T-helper 22 cell (primary cell): ENCODE measurements at places on chromosomes 7 and 10.

GRCh38 chr7:76069238-76069638 lies 21.3 kb downstream of the MDH2 start:
- no peak for DNase-seq

GRCh38 chr7:133693281-133693680 lies 433.9 kb upstream of the LRGUK start:
- DNase-seq = no peak

DNA sequence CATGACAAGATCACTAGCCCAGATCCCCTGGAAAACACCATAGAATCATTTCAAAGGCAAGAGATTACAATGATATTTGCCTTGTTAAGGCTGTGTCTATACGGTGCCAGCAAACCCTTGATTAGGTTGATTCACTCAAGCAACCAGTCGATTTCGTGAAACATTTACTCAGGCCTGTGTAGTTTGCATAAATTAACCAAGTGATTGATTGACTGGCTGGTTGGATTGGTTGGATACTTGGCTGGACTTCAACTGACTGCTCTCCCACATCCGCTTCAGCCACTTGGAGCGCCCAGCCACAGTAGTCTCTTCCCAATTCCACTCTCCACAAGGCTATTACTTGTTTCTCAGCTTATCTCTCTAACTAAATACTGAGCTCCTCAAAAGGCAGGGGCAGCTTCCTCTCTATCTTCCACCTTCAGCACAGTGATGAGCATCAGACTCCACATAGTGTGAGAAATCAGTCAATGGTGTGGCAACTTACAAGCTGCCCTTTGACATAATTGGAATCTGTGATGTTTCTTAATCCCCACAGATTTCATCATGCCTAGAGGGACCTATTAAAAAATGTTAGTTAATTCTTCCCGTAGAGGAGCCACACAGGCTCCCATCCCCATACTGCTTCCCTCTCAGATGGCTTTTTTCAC lies 217.4 kb downstream of the GRM8 start:
- no peak for DNase-seq

- no peak for DNase-seq
Measured at GRCh38 chr7:148547951-148548350, 42.6 kb upstream of the C7orf33 start.

DNA sequence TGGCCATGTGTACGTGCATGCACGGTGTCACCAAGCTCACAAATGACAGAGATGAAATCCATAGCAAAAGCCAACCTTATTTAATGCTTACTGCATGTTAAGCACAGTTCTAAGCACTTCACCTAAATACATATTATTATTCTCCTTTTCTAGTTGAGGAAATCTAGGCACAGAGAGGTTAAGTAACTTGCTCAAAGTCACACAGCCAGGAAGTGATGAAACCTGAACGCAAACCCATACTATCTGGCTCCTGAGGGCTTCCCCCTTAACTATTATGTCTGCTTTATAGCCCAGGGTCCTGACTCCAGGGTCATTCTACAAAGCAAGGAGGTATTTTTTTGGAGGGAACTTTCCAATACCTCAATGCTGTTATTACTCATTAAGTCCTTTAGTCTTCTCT lies 61.7 kb downstream of the GAD2 start:
- DNase-seq = no peak

DNA sequence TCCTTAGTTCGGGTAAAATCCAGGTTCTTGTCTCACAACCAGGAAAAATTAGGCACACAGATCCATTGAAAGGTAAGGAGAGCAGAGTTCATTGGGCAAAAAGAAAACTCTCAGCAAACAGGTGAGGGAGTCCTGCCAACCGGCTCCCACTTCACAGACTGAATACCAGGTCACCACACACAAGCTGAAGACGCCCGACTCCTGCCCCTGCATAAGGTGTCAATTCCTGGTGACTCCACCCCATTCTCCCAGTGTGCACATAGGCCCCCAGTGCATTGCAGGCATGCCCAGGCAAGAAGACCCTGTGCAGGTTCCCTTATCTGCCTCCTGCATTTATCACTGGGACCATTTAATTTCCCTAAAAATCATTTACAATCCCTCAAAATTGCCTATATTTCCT lies 354.6 kb downstream of the LRRTM3 start:
- DNase-seq = no peak

- DNase-seq = no peak
Measured at GRCh38 chr7:97372882-97373281, 255.4 kb downstream of the SDHAF3 start.

GRCh38 chr10:94989192-94989591 lies 50.7 kb downstream of the CYP2C9 start:
- DNase-seq = no peak

DNA sequence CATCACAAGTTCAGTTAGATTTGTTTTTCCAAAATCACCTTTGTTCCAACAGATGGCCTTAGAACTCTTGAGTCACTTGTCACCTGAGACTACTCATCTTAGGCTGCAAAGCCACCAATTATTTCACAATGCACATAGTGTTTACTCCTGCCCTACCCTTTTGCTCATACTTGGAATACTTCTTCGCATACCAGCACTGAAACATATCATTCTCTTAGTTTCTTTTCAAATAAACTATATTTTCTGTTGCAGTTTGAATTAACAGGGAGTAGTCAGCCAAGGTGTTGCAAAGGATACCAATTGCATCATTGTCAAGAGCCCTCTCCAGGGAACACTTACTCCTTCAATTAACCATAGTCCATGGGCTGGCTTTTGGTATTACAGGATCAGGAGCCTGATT lies 71.0 kb downstream of the CASD1 start:
- DNase-seq = no peak

- DNase-seq = no peak
Measured at GRCh38 chr10:126423732-126424491, 35.6 kb upstream of the ADAM12 start.

- DNase-seq = no peak
Measured at GRCh38 chr10:8063935-8064334, 9.4 kb downstream of the GATA3 start.

- no peak for DNase-seq
Measured at GRCh38 chr10:112811741-112812551, 138.1 kb upstream of the TCF7L2 start.

DNA sequence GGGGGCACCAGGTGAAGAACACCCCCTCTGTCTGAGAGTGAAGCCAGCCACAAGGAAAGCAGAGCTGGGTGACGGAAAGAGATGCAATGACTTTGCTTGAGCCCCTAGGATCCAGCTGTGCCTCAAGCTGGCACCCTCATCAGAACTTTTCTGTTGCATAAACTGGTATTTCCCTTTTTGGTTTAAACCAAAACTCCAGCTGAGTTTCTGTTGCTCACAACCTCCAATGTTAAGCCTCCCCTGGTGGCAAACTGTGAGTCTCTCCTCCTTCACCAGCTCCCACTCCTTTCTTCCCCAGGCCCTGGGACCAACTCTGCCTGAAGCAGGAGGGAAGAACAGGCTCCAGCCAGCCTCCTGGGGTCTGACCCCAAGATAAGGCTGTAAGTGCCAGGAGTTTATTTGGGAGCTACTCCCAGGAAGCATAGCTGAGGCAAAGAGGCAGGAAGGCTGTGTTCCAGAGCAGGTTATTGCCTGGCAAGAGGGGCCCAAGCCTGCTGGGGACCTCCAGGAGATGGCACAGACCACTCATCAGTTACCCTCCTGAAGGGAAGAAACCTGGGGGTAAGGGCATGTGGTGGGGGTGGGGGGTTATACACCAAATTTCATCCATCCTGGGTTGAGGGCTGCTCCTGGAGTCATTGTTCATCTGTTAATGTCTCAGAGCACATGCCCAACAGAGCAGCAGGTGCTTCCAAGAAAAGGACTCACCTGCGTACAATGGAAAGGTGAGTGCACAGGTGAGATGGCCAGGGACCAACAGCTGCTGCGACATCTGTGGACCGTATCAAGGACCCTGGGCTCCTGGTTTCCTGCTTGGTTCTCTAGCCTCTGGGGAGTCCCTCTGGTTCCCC lies 73.3 kb upstream of the NANOS1 start:
- DNase-seq = no peak

DNA sequence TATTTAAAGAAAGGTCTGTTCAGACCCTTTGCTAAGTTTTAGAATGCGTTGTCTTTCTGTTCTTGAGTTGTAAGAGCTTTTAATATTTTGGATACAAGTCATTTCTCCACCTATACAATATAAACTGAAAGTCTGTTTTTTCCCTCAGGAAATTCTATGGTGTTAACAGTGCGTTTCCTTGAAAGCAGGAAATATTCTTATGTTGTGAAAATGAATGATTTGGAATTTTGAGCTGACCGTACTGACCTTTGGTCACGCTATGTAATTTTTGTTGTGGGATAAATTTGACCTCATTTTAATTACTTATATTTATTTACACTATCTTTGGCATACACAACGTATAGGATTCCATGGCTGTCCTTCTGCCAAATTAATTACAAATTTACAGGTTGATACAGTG lies 43.5 kb downstream of the PUS7 start:
- DNase-seq = no peak

DNA sequence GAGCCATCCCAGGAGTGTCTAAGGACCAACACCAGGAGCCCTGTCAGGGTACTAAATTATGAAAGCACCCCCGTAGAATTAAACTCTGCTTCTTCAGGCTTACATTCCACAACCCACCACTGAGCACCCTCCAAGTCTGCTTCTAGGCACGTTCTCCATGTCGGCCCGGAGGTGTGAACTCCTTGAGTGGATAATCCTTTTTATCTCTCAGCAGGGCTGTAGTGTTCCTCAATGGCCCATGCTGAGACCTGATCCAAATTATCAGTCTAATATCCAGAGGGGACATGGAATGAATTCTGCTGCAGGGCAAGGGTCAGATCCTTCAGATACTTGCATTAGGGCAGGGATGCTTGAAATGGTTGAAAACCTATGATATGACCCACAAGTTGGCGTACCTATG lies 55.9 kb upstream of the TARP start:
- no peak for DNase-seq

DNA sequence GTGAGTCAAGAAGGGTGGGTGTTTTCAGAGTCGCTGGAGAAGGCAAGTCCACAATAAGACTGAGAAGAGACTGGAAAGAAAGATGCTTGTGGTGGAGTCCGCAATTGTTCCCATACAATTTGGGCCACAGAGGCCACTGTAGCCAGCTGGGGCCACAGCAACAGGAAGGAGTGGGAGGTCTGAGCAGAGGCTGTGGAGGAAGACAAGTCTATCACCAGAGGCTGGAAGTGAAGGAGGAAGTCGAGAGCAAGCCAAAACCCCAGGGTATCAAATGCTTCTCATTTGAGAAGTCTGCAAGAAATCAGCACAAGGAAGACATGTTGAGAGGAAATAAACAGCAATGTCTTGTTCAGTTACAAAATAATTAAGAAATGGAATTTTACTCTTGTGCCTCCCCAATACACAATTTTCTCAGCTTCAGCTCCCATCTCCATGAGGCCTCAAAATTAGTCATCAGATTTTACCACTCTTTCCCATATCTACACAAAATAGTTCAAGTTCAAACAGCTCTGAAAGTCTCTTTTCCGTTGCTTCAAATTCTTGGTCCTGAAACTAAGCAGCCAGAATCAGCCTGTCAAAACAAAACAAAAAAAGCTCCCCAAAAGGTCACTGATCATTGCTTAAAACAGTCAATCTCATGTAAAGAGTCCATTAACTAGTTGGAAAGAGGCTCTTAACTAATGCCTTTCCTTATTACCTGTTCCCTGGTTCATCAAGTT lies 31.6 kb downstream of the SLC16A12 start:
- no peak for DNase-seq

GRCh38 chr7:79523436-79523835 lies 70.0 kb upstream of the MAGI2 start:
- no peak for DNase-seq

GRCh38 chr7:91872928-91873327 lies 7.6 kb downstream of the MTERF1 start:
- no peak for DNase-seq

DNA sequence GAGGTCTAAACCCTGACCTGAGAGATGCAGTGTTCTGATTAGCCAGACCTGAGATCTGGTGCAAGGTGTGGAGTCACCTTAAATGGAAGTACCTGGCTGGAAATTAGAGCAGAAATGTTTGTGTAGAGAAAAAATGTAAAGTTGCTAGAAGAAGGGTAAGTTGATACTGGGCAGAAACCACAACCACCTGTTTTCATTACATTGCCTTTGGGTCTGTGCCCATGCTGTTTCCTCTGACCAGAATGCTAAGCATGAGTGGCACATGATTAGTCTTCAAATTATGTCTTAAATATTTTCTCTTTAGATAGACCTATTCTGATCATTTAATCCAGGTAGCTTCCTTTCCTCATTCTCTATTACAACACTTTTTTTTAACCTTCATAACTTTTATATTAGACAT lies 69.0 kb downstream of the CASD1 start:
- DNase-seq = no peak

DNA sequence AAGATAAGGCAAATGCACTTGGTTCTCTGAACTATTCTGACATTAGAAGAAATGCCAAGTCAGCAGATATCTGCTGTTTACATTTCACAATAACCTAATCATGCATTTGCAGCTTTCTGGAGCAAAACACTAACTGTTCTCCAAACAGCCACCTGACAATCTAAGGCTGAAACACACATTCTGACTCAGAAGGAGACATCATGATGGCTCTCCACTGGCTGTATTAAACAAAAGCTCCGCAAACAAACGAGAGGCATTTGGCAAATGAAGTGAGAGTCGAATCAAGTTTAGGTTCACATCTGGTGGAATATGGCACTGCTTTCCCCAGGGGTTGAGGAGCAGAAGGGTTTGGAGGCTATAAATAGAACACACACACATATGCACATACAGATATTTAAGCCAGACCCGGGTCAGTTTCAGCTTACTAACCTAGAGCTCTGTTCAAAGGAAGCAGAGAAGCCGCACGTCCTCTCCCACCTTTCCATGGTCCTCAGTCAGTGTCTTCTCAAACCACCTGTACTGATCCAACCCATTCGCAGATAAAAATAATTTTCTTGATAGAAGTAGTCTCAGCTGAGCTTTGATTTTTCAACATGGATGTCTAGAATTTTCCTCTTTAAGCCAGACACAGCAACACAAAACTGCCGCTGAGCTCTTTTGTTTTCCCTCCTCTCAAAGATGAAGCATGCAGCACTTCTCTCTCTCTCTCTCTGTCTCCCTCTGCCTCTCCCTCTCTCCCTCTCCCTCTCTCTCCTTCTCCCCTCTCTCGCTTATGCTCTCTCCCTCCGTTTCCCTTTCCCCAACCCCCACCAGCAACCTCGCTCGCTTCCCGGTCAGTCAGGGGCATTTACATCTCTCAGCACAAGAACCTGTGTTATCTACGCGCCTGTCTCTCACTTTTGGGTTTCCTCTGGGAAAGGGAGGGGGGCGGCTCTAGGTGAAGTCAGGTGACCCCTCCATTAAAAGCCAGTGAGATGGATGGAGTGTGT lies 682.8 kb downstream of the MAGI2 start:
- DNase-seq = no peak

DNA sequence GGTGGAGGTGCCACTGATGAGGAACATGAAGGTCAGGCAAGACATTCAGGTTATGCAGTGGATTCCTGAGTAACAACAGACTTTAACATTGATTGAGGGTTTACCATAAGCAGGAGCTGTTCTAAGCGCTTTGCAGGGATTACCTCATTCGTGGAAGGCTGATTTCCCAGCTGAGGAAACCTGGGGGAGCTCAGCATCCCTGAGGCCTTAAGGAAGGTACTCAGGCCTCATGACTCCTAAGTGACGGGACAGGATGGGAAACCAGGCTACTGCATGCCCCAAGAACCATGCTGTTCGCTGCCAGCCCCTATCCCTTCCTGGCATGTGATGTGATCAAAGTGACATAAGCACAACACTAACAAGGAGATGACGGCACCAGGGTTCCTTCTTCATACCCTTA lies 143.6 kb upstream of the NFE2L3 start:
- DNase-seq = no peak

- no peak for DNase-seq
Measured at GRCh38 chr7:20991544-20991943, 204.9 kb upstream of the SP8 start.

- no peak for DNase-seq
Measured at GRCh38 chr7:100166317-100166940, 2.0 kb downstream of the GAL3ST4 start.

- DNase-seq = no peak
Measured at GRCh38 chr7:151349507-151349853, 7.9 kb downstream of the NUB1 start.
